ENCODE measurements at places on chromosomes 1 and 21. TPM values are rescaled to one million over a fixed set of nuclear protein-coding genes. Genes with fewer than 3 reads are reported as not detected.

DNA sequence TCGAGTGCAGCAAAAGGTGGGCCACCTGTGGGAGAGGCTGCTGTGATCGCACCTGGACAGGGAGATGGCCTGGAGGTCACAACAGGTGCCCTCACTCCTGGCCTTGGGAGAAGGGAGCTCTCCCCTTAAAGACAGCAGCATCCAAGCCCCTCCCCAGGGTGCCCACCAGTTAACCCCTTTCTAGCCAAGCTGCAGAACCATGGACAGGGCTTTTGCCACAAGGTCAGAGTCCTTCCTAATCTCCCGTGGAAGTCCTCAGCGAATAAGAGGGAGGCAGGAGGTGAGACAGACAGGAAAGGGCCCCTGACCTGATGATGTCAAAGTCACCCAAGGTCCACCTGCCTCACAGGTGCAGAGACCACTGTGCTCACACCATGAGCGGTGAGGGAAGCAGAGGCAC, 1.7 kb downstream of the CNTN2 start:
- no peak for DNase-seq

- DNase-seq = no peak
Measured at GRCh38 chr1:44485229-44485933, 80.3 kb downstream of the RNF220 start.

DNA sequence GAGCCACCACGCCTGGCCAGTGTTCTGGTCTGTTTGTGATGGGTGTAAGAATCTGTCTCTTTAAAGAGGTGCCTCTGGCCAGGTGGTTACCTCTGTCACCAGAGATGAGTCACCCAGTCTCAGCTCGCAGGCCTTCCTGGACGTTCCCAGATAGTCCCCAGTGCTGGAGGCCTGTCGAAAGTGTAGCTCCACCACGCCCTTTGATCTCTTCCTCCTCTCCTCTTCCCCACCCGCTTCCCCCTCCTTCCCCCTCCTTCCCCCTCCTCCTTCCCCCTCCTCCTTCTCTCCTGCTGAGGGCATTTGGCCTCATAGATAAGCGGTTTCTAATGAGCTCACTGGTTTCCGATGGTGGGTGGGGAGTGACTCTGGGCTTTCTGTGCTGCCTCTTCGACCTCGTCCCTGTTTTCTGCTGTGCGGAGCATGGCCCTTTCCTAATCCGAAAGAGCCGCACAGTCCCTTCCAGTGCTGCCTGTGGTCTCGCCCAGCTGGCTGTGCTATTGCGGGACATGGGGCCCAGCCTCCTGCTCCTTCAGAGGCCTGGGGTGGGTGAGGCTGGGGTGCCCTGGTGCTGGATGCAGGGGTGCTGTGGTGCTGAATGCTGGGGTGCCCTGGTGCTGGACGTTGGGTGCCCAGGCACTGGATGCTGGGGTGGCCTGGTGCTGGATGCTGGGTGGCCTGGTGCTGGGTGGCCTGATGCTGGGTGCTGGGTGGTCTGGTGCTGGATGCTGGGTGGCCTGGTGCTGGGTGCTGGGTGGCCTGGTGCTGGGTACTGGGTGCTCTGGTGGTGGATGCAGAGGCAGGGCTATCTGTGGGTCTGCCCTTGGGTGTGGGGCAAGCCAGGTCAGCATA, 19.2 kb downstream of the AGPAT3 start:
- no peak for DNase-seq

- no peak for DNase-seq
Measured at GRCh38 chr1:210855440-210855839, 278.5 kb downstream of the KCNH1 start.

DNA sequence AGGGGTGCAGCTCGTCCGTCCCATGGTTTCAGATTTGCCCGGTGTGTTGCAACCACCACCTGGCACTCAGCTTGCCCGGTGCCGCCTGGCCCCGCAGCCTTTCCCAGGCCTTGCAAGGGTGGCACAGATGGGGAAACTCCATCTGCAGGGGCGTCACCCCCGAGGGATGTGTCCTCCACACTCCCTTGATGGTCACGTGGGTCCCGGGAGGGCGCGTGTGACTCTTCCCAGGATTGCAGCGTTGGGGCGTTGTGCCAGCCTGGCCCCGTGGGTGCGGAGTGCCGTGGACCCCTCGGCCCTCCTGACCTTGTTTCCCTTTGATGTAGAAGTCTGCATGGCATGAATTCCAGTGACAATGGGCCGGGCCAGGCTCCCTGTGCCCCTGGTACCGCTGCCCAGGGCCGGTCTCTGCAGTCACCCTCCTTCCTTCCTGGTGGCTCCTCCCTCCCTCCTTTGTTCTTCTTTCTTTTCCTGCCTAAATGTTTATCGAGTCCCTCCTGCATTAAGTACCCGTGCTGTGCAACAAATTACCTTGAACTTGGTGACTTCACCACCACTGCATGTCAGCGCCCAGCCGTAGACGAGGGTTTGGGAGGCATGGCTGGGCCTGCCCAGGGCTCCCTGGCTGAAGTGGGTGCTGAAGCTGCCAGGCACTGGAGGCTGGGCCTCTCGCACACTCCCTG, 22.9 kb downstream of the RRP1 start:
- no peak for DNase-seq

DNA sequence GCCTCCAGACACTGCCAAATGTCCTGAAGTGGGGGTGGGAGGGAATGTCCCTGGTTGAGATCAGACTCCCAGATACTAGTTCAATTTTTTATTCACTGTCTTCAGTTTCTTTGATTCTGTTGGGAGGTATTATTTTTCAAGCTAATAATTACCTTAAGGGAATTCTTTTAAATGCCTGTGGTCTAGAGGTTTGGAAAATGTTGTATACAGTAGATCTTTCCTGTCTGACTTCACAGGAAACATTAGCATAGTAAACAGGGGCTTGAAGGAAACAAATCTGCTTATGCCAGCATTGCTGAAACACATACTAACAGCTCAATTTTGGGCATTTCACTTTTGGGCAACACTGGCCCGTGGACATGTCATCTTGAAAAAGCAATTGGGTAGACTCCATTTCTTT, 84.3 kb upstream of the HP1BP3 start:
- no peak for DNase-seq

GRCh38 chr1:69929308-69930057, 275.9 kb downstream of the LRRC40 start:
- DNase-seq = no peak

- DNase-seq = no peak
Measured at GRCh38 chr1:175865041-175865766, 121.8 kb upstream of the TNR start.

DNA sequence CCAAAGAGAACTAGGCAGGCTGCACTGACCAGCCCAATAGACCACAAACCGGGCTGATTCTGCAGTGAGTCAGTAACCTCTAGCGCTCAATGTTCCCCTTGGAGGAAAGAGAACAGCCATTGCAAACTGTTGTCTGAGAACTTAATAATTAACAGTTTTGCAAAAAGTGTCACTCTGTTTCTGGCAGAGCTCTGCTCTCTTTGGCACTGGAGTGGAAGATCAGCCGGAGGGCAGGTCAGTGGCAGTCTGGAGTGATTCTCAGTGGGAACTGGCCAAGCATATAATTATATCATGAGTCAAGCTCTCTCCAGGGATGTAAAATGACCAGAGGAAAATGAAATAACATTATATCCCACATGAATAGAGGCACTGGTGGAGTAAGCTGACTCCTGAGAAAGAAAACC, 238.3 kb downstream of the HLX start:
- DNase-seq = no peak

- DNase-seq = no peak
Measured at GRCh38 chr1:228211531-228212414, 3.9 kb downstream of the OBSCN start.

GRCh38 chr1:204295671-204296070, 64.1 kb downstream of the PLEKHA6 start:
- DNase-seq = no peak

DNA sequence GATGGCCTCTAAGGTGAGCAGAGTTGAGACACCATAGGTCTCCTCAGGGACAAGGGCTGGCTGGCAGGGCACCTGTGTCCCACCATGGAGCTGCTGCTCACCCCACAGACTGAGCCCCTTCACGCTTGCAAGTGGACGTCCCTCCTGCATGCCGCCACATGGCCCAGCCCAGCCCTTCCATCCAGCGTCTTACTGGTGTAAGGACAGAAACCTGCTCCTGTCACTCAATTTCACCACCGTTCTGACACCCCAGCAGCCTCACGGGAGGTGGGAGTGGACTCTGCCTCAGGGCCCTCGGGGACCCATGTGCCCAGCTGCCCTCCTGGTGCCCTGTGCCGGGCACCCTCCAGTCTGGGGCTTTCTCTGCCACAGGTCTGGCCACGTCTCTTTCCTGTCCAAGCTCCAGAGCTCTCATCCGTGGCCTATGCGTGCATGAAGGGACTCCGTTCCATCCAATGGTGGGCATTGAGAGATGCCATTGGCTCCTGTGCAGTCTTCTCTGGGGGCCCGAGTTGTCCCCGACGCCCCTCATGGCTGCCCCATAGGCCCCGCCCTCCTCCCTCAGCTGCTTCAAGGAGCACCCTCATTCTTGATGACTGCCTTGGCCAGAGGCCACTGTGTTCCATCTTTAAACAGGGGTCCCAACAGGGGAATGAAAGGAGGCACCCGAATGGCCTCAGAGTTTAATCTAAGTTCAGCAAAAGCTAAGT, 42.6 kb upstream of the COL6A1 start:
- DNase-seq = no peak

GRCh38 chr1:72060466-72061245, 221.7 kb downstream of the NEGR1 start:
- no peak for DNase-seq

DNA sequence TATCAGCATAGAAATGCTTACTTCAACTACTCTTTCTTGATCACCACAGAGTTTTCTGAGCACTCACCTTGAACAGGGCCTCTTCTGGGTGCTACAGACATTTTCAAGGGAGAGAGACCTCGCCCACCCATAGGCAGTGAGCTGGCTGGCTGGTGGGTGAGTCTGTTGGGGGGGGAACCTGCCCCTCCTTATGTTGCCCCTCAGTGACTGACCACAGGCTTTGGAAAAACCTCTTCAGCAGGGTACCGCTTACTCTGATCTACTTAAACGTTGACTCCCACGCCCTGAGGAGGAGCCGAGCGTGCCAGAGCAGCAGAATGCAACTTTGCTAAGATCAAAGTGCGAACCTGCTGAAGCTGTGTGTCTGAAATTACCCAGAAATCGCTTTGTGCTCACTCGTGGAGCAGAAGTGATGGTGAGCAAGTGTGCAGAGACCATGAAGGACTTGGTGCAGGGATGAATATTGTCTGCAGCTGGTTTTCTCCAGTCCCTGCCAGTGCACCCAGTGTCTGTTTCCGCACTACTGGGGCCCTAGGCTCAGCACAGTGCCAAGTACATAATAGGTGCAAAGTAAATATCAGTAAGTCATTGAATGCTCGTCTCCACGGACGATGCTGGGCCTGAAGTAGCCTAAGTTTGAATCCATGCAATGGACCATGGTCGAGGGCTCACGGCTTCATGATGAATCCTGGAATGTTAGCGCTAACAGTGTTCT, 158.7 kb upstream of the IRF2BP2 start:
- DNase-seq = peak; percentile 50

GRCh38 chr1:68426594-68426993, 23.2 kb downstream of the RPE65 start:
- no peak for DNase-seq

- no peak for DNase-seq
Measured at GRCh38 chr1:113975211-113975895, 3.9 kb upstream of the OLFML3 start.

DNA sequence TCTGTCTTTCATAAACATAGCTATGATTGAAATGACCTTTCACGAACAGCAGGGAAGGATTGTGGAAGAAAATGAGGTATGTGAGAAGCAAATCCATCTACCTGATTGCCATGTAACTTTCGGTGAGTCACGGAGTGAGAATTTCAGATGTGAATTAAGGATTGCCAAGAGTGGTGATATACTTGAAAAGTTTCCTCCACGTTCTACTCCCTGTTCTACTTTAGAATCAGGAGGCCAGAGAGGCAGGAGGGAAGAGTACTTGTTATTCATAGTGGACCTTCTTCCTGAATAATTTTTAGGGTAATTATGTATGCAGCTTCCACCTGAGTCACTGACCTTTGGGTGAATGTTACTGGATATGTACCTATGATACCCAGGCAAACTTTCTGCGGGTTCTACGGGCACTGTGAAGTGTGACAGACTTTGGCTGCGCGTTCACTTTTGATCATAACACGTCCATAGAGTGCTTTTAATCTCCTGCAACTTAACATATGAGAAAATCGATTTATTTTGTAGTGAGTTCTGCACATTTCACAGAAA, 2.6 kb upstream of the KCNE1 start:
- DNase-seq = no peak

DNA sequence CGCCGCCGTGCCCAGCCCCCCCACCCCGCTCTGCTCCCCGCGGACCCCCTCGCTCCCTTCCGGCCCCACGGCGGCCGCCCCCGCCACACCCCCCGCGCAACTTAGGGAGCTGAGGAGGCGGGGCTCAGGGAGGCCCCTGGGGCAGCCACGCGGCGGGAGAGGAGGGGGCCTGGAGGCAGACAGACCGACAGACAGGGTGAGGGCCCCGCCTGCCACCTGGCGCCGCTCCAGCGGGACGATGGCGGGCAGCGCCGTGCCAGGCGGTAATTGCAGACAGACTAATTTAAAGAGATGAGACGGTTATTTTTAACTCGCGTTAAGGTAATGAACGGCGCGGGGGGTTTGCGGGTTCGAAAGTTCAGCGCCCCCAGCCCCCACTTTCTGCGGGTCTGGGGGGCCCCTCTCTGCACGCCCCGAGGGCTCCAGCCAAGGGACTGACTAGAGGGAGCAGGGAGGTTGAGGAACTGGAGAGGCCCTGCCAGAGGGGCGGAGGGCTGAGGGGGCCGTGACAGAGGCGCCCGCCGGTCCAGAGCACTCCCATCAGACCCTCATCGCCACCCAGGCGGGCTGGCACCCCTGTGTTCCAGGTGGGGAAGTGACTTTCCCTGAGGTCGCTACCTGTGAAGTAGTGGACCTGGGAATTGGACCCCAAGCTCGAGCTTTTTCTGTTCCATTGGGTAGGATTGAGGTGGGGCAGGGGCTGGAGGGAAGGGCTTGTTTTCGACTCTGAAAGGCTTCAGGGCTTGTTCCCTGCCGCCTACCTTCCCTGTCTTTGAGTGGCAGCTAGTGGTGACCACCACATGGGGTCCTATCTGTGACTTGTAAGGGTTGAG, 5.4 kb downstream of the FOXO6 start:
- peak; percentile 50 for DNase-seq

The CR1L gene
- not detected for total RNA-seq

The JAM2 gene
- not detected for total RNA-seq

The GFI1 gene
- total RNA-seq = 13.8 TPM

The C1QB gene
- 0.53 TPM for total RNA-seq

The FCAMR gene
- total RNA-seq = not detected

The LEPR gene
- total RNA-seq = 2.2 TPM

The CD1C gene
- total RNA-seq = 0.32 TPM

The BNIPL gene
- 1.9 TPM for total RNA-seq

The LRRIQ3 gene
- 0.46 TPM for total RNA-seq

The C1orf94 gene
- not detected for total RNA-seq

The HSD3B1 gene
- total RNA-seq = not detected

The PADI1 gene
- not detected for total RNA-seq

The SLC45A3 gene
- total RNA-seq = 0.54 TPM

The FAM110D gene
- not detected for total RNA-seq

The DCDC2B gene
- not detected for total RNA-seq

Measured in naive thymus-derived CD4-positive, alpha-beta T cell (primary cell).